ENCODE measurements at places on chromosomes 5 and 9.

- no peaks in the 10 kb centered on the region for H3K27me3 ChIP-seq
- no peak overlapping the region for H3K4me3 ChIP-seq
- no peaks in the 10 kb centered on the region for H3K4me1 ChIP-seq
- H3K36me3 ChIP-seq = no peaks in the 10 kb centered on the region
- no peak for DNase-seq
Observed at GRCh38 chr5:105639068-105639467, 2031.7 kb downstream of the EFNA5 start.

DNA sequence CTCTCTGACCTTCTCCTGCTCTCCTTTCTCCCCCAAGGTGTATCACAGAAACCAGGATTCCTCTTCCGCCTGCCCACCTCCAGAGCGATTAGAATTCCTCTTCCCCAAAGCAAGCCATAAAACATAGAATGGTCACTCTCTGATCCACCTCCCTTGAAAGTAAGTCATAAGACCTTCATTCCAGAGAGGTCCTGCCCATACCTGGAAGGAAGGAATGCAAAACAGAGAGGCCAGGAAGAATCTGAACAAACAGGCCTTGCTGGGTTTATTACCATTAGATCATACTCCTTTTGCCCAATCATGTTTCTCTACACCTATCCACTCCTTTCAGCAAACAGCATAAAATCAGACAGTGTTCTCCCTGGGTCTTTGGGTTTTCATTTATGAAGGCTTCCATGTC, 21.0 kb downstream of the CDKL3 start:
- no peaks in the 10 kb centered on the region for H3K4me1 ChIP-seq
- no peaks in the 10 kb centered on the region for H3K27me3 ChIP-seq
- H3K4me3 ChIP-seq = no peak overlapping the region

DNA sequence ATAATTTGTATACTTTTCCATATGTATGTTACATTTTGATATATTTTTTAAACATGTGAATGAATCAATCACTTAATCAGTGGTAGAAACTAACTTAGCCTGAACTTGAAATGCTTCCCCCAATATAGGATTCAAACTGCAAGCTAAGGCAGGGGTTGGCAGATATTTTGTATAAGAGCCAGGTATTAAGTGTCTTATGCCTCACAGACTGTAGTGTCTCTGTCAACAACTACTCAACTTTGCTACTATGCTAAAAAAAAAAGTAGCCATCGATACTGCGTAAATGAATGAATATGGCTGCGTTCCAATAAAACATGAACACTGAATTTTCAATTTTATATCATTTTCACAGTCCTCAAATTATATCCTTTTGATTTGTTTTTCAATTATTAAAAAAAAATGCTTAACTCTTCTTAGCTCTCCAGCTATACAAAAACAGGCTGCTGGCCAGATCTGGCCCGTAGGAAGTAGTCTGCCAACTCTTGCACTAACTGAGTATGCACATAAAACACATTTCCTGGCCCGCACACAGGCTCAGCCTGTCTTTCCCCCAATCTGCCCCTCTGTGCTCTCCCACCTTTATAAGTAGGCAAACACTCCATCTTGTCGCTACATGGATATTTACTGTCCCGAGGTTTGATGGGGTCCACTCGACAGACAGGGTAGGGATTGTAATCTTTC, 91.8 kb downstream of the SAXO1 start:
- DNase-seq = no peak
- no peak overlapping the region for H3K27ac ChIP-seq
- no peaks in the 10 kb centered on the region for H3K4me1 ChIP-seq
- no peaks in the 10 kb centered on the region for H3K36me3 ChIP-seq
- peaks cover 7% of the 10 kb centered on the region for H3K27me3 ChIP-seq

DNA sequence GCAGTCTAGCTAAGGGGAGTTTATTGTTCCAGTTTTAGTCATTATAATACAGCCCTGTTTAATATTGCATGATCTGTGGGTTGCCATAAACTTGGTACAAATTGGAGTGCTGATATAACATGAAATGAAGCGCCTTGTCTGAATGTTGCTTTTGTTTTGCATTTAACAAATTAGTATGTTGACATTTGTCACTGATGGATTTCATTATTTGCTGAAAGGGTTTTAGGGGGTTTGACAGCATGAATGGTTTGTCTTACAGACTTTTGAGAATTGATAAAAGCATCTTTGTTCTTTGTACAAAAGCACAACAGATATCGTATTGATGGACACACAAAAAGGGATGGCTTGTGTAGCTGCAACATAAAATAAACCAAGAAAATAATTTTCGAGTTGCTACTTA, 178.3 kb downstream of the AOPEP start:
- no peak overlapping the region for H3K4me3 ChIP-seq
- H3K27ac ChIP-seq = no peak overlapping the region
- no peaks in the 10 kb centered on the region for H3K27me3 ChIP-seq

DNA sequence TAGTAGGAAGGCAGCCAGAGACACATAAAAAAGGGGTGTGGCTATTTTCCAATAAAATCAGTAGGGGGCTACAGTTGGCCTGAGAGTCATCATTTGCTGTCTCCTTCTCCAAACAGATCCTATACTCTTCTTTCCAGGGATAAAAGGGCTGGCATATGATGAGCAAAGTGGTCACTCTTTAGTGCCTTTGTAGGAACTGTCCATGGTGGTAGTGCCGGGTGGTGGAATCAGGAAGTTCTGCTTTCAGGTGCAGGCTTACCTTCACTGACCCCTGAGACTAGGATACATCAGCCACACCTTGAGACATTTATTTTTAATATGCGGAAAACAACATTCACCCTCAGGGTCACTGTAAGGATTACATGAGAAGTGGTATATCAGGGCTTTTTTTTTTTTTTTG, 80.8 kb downstream of the ASTN2 start:
- no peak for DNase-seq
- no peaks in the 10 kb centered on the region for H3K27me3 ChIP-seq
- no peaks in the 10 kb centered on the region for H3K36me3 ChIP-seq
- no peak overlapping the region for H3K27ac ChIP-seq
